ENCODE measurements at places on chromosomes 16 and 17. TPM values are rescaled to one million over a fixed set of nuclear protein-coding genes. Genes with fewer than 3 reads are reported as not detected.

Gene BRICD5
- total RNA-seq: 13.2 TPM

Gene DNAAF1
- not detected for total RNA-seq

Gene SULT1A1
- 14.8 TPM for total RNA-seq

Gene CHD9
- total RNA-seq: 37.6 TPM

Gene ANKRD40CL
- not detected for total RNA-seq

Gene MT1M
- 6.7 TPM for total RNA-seq

Gene UTP4
- total RNA-seq: 26.6 TPM

Gene ZNF267
- total RNA-seq: 6.6 TPM

Gene PIPOX
- total RNA-seq: 1.1 TPM

Gene TP53TG3F
- total RNA-seq: not detected

Gene FOXF1
- total RNA-seq: 0.05 TPM

Gene ABCC11
- not detected for total RNA-seq

Gene SP6
- 0.19 TPM for total RNA-seq

Gene EFCAB5
- total RNA-seq: not detected

Gene TIGD7
- total RNA-seq: 8.4 TPM

Gene HBA2
- 86.1 TPM for total RNA-seq

Gene ACSM3
- 9.4 TPM for total RNA-seq

Gene ITGAD
- 0.11 TPM for total RNA-seq

Gene PLK1
- 1.2 TPM for total RNA-seq

Gene C16orf95
- total RNA-seq: 4.2 TPM

- no peak for DNase-seq
These were observed 4.7 kb upstream of the IGSF6 start for GRCh38 chr16:21656795-21657768.

- DNase-seq: no peak
These were observed 41.0 kb downstream of the RAI1 start for GRCh38 chr17:17722081-17722905.

- DNase-seq: no peak
These were observed 3.3 kb downstream of the GRN start for GRCh38 chr17:44348234-44348987.

- no peak for DNase-seq
These were observed 121.6 kb downstream of the SMG6 start for GRCh38 chr17:2181897-2182448.

- no peak for DNase-seq
These were observed 19.7 kb upstream of the GUCY2D start for GRCh38 chr17:7982666-7983065.

- DNase-seq: no peak
These were observed 103.8 kb downstream of the SSH2 start for GRCh38 chr17:29826114-29826692.

DNA sequence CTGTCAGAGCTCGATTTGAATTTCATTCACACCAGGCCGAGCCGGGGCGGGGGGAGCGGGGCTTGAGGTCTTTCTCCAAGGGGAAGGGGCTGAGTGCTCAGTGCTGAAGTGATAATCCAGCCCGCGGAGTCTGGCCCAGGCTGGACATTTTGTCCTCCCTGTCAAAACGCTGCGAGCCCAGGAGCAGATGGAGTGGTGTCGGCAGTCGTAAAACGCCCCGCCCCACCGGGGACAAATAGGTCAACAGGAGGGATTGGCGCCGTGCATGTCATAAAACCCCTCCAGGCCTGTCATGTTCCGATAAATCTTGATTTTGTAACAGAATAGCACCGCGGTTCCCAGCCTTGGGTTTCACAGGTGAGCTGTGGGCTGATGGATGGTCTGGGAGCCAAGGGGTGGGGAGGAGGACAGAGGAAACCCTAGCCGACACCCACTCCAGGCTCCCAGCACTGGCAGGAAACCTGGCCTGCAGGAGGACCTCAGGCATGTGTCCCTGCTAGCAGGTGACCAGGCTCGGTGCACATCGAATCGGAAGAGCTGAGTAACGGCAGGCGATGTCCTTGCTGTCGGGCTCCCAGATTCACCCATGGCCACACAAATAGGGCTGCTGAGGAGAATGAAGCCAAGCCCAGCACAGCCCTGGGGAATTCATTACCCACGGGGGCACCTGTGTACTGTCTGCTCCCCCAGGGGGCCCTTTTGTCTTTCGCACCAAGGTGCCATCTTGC, 341.4 kb downstream of the FOXL1 start:
- no peak for DNase-seq

DNA sequence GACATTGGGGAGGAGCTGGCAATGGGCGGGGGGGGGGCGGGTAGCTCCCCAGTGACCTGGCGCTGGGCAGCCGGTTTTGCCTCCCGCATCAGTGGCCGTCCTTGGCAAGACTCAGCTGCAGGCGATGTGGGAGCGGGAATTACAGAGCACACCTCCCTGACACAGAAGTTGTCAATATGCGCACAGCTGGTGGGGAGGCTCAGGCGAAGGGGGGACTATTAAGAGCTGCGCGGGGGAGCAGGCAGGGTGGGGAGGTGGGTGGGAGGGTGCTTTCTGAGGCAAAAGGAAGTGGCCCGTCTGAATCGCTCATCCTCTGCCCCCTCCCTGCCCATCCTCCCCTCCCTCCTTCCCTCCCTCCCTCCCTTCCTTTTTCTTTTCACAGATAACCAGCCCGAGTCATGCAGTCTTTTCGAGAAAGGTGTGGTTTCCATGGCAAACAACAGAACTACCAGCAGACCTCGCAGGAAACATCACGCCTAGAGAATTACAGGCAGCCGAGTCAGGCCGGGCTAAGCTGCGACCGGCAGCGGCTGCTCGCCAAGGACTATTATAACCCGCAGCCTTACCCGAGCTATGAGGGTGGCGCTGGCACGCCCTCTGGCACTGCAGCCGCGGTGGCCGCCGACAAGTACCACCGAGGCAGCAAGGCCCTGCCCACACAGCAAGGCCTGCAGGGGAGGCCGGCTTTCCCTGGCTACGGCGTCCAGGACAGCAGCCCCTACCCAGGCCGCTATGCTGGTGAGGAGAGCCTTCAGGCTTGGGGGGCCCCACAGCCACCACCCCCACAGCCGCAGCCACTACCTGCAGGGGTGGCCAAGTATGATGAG, 44.0 kb downstream of the SREBF1 start:
- DNase-seq: no peak

- peak; percentile 63 for DNase-seq
These were observed 124.5 kb downstream of the GAS7 start for GRCh38 chr17:10073941-10074340.

GRCh38 chr17:58060596-58061191, 22.5 kb upstream of the DYNLL2 start:
- DNase-seq: peak; percentile 85

GRCh38 chr17:7589204-7589868, 558 bp downstream of the SOX15 start:
- DNase-seq: peak; percentile 94

DNA sequence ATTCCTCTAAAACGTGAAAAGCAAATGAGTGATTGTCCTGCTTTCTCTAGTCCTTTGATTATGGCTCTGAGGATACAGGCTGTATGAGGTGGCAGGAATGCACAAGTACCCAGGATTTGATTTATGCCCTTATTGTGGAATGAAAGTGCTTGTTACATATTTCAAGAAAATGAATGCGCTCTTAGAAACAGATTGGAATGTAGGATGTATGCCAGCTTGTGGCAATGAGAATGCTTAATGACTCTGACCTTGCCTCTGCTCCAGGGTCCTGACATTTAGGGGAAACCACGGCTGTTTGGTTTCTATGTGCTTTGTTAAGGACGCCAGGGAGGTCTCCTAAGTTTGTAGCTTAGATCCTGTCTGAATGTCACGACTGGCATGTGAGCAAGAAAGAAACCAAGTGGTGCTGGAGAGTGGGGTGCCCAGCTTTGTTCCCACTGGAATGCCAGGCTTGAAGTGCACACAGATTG, 22.0 kb downstream of the PRCD start:
- no peak for DNase-seq

- no peak for DNase-seq
These were observed 1.7 kb downstream of the EMP2 start for GRCh38 chr16:10578474-10579316.

DNA sequence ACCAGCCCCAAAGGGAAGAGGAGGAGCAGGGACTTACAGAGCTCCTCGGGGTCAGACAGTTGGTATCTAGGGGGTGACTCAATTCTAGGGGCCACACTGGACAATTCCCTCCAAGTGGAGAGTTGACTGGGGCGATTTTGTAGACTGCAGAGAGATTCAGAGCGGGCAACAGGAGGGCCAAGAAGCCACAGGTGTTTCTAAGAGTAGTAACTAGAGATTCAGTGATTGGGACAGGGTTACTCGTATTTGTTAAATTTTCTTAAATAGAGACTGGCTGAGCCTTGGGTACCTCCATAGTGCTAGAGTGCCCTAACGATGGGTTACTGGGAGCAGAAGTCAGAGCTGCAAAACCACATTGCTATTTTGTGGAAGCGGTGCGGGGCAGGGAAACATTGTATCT, 3.3 kb upstream of the INPP5K start:
- no peak for DNase-seq

DNA sequence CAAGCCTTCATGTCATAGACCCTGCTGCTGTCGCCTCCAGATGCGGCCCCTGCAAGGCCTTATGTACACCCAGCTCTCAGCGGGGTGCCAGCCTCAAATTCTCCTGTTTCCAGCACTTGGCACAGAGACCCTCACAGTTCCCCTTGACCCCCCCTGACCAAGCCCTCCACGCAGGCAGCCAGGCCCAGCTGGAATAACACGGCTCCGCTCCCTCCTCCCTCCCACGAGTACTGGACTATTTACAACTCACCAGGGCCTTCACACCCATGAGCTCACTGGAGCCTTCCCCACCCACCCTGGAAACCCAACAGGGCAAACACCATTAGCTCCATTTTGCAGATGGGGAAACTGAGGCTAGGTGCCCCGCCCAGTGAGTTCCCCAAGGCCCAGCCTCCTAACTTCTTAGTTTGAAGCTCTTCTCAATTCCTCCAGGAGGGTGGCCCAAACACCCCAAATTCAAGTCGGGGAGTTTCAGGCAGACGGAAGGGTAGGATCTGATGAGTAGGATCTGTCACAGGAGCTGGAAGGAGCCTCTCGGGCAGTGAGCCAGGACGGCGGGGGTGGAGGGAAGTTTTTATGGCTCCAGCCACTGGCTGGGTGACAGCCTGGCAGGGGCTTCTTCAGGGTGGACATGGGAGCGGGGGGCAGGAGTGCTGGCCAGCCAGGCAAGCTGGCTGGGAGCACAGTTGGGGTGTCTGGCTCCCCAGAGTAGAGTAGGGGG, 17.5 kb upstream of the DLX4 start:
- peak; percentile 32 for DNase-seq

DNA sequence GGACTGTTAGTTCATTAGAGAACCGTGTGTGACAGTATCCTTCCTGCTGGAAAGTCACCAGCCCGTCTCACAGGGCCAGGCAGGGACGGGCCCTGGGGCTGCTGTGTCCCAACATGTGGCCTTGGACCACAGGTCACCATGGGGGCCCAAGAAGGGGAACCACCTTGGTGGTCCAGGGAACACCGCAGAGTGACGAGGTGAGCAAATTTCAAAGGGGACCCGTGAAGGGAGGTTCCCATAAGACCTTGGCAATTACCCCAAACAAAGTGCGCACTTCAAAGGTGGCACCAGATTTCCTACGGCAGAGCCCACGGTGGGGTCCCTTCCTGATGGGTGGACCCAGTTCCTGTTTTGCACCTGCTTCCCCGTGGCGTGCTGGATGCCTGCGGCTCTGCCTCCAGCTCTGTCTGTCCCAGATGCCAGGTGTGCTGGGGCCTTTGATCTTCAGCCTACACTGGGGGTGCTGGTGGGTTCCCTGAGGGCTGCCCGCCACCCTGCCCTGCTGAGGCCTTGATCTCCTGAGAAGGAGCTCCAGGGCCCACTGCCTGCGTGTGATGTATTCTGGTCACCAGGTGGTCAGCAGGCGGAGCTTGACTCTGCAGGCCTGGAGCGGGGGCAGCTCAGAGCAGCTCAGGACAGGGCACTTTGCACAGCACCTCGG, 27.0 kb downstream of the SLC7A5 start:
- no peak for DNase-seq

GRCh38 chr16:22397464-22397863, 23.0 kb upstream of the CDR2 start:
- no peak for DNase-seq

DNA sequence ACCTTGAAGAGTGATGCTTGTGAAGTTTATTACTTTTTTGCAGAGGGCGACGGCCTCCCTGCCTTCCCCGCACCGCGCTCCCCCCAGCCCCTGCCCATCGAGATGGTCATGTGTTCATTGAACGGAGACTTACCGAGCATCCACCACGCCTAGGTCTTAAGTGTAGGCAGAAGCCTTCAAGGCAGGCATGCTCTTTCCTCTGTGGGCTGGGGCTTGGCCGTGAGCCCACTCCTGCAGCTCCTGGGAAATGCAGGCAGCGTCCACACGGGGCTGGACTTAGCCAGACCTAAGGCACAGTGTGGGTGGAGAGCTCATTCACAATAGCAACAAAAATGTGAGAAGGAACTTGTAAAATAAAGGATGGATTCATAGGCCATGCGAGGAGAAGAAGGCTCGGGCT, 19.2 kb downstream of the RNF213 start:
- DNase-seq: peak; percentile 85

GRCh38 chr17:67090341-67090740, 46.0 kb downstream of the CACNG1 start:
- DNase-seq: no peak

DNA sequence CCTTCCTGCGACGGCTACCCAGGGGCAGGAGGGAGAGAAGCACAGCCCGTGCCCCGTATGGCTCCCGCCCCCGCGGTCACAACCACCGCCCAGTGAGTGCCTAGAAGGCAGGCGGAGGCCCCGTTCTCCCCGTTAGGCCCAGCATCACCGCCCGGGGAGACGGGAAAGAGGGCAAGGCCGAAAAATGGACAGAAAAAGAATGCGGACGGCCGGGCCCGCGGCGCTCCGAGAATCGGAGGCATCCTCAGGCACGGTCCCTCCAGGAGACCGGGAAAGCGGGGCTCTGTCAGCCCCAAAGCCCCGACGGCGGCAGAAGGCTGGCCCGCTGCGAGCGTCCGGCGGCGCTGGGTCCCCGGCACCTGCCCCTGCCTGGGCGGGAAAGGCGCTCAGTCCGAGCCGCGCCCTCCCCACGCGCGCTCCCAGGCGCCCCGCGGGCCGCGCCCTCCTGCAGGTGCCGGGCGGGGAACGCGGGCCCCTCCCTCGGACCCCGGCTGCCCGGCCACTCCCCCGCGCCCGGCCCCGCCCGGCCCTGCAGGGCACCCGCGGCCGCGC, 407 bp downstream of the MCRIP1 start:
- no peak for DNase-seq

GRCh38 chr17:42508426-42509165, 27.4 kb upstream of the NAGLU start:
- DNase-seq: no peak

GRCh38 chr16:27853101-27853500, 210.4 kb downstream of the GSG1L start:
- DNase-seq: no peak

Data from Right ventricle myocardium inferior (tissue), 1 donor.